GM23248 (cell line): ENCODE measurements at places on chromosomes 6 and 20. TPM values are rescaled to one million over a fixed set of nuclear protein-coding genes. Genes with fewer than 3 reads are reported as not detected.

Gene DEFB128
- not detected in 2 replicates for polyA plus RNA-seq

Gene TSHZ2
- polyA plus RNA-seq, result 4.5 and 6.3 TPM in 2 replicates

Gene TBXT
- not detected in 2 replicates for polyA plus RNA-seq

Gene LTB
- polyA plus RNA-seq, result 0.23 TPM in 1 of 2 replicates, not detected in the other

Gene DDX27
- polyA plus RNA-seq, result 35.6 and 36.3 TPM in 2 replicates

Gene PCK1
- polyA plus RNA-seq, result not detected in 2 replicates

Gene PLG
- polyA plus RNA-seq, result 0.29 and 0.34 TPM in 2 replicates

Gene SEL1L2
- 0.73 TPM in 1 of 2 replicates, not detected in the other for polyA plus RNA-seq

DNA sequence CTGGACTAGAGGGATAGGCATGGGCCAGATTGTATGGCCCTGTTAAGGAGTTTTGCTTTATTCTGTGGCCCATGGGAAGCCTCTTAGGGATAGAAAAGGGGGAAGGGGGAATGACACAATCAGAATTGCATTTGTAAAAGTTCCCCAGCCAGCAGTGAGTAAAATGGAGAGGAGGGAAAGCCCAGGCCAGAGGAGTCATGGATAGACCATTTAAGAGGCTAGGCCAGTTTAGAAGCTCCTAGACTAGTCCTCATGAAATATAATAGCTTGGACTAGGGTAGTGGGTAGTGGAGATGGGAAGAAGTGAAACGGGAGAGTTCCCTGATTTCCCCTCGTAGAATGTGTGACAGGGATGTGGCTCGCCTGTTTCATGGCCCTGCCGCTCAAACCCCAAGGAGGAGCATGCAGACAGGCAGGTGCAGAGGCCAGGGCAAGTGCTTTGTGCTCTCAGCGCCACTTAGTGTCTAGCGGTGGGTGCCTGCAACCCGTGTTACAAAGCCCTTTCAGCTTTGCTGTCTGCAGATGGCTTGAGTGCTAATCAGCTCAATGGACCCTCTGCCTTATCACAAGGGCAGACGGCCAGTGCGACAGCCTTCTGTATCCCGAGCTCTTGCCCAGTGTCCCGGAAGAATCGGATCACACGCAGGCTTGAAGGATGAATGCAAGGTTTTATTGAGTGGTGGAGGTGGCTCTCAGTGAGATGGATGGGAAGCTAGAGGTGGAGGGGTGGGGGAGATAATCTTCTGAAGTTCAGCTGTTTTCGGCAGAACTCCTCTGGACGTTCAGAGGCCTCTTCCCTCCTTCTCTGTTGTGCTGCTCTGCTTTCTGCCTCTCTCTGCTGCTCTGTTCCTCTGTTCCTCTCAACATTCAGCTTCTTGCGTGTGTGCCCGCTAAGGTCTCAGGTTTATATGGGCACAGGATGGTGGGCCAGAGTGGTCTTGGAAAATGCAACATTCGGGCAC lies 141.1 kb downstream of the CEP57L1 start:
- no peak for DNase-seq

DNA sequence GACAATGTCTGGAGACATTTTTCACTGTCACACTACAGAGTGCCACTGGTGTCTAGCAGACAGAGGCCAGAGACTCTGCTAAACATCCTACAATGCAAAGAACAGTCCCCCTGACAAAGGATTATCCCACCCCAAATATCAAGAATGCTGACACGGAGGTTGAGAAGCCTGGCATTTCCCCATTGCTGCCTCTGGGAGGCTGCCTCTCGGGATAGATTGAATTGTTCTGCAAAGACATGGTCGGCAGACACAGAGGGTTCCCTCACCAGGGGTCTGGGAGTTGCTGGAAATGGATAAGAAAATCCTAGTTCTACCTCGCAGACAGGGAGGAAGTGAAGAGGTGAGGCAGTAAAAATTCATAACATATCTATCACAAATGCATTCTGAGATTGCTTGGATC lies 166.4 kb upstream of the AGPAT4 start:
- DNase-seq, result no peak

DNA sequence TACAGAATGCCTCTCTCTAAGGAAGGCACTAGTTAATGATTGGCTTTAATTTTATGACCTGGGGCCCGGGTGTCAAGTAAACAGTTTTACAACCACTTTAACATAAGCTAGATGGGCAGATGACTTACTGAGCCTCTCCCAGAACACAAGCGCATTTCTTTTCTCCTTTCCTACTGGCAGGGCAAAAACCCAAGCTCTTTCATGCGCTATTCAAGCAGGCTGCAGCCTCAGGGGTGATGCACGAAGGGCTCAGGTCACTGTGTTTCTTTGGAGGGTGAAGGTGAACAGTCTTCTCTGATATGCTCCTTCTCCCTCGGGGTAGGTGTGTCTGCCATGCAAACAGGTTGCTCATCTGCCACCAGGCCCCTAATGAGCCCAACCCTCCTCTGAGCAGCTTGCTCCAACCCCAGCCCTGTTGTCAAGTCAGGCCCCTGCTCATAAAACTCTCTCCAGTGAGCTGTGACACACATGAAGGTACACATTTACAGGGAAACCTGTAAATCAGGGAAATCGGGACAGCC lies 73.5 kb upstream of the CDH4 start:
- no peak for DNase-seq

- no peak for DNase-seq
These were observed 13.3 kb upstream of the PCMTD2 start for GRCh38 chr20:64242003-64242796.

GRCh38 chr6:48628316-48628715 lies 517.3 kb upstream of the PTCHD4 start:
- DNase-seq, result no peak

DNA sequence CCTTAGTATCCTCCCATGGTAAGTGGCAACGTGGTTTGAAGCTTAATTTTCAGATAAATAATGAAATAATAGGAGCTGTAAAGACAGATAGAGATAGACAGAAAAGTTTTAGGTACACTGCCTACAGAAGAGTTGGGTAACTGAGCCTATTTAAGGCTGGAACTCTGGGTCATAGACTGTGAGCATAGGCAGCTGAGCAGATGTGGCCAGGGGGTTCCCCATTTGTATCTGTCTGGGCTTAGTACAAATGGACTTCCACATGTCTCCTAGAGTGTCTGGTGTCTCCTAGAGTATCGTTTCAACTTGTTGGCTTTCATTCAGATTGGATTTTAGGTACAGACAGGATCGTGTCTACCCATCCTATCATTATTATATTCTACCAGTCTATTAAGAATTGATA lies 649.8 kb downstream of the DHX35 start:
- DNase-seq, result no peak

DNA sequence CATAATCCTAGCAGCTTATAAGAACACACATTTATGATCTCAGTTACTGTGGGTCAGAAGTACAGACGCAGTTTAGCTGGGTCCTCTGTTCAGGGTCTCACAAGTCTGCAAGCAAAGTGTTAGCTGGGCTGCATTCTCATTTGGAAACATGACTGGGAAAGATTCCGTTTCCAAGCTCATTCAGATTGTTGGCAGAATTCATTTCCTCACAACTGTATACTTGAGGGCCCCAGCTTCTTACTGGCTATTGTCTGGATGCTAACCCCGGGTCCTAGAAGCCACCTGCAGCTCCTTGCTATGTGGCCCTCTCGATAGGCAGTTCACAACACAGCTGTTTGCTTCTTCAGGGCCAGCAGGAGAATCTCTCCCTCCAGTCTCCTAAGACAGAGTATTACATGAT lies 13.1 kb downstream of the TCP11 start:
- DNase-seq, result no peak

DNA sequence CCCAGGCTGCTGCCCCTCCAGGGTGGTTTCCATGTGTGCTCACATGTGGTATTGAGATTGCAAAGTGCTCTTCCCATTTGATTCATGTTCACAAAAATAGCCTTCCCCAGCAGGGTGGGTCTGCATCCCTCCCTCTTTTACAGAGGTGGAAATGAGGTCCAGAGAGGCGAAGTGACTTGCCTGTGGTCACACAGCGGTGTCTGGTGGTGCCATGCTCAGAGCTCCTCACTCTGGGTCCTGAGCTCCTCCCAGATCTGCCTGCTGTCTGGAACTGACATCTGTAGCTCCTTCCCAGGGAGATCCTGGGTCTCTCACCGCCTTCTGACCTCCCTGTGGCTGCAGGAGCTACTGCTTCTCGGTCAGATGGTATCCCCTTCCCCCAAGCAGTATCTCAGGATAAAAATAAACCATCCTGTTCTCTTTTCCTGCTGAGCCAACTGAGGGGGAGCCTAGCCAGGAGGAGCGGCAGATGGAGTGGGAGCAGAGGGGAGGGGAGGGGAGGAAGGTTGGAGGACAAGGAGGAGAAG lies 11.9 kb downstream of the CD40 start:
- DNase-seq, result no peak

- DNase-seq, result no peak
These were observed 48.3 kb upstream of the SLC22A23 start for GRCh38 chr6:3504938-3505805.

DNA sequence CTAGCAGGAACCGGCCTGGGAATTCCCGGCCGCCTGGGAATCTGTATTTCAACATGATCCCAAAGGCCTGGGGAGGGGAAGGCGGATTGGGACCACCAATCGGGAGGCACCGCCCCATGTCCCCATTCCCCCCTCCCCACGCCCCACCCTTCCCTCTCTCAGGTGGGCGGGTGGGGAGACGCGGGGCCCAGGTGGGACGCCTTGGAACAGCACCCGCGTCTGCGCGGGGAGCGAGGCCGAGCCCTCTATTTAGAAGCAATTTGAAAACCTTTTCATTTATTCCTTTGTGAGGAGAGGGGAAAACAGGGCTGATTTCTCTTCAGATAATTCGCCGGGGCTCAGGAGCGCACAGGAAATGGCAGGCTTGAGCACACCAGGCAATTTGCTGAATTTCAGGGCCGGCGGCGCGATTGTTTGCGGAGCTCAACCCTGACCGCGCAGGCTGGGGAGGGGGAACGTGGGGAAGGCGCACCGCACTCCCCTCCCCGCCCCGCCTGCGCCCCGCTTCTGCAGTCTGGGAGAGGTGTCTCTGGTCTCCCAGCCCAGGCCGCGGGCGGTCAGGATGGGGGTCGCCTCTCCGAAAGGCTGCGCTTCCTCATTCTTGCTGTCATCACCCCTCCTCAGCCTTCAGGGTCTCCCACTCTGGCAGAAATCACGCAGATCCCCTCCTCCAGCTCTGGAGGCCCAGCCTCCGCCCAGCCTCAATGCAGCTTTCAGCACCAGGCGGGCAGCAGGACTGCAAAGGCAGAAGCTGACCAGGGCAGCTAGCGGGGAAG lies 170.0 kb downstream of the GRM4 start:
- DNase-seq, result no peak
